ENCODE measurements at places on chromosomes 13 and 19.

DNA sequence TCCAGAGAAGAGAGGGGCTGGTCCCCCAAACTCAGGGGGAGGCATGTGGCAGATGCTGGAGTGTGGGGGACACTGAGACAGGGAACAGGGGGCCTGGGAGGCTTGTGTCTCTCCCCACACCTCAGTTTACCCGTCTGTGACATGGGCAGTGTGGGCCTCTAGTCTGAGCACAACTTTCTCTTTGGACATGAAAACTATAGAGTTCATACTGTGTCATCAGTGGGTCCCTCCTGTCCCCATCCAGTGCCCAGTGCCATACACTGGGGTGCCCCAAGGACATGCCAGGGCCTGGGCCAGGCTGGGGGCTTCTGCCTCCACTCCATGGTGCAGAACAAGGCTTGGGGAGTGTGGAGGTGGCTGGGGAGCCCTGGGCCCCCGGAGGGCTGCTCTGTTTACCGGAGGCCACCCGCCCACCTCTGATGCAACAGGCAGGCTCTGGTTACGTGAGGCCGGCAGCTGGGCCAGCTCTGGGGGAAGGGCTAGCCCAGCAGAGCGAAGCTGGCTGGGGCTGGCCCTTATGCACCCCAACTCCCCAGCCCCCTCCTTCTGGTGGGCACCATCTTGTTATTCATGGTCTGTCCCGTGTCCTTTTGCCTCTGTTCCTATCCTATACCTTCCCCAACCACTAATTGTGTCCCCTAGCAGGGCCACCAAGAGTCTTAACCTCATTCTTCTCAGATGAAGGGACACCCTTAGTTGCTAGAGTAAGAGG is 1.9 kb upstream of the MEF2B start:
- DNase-seq: no peak

DNA sequence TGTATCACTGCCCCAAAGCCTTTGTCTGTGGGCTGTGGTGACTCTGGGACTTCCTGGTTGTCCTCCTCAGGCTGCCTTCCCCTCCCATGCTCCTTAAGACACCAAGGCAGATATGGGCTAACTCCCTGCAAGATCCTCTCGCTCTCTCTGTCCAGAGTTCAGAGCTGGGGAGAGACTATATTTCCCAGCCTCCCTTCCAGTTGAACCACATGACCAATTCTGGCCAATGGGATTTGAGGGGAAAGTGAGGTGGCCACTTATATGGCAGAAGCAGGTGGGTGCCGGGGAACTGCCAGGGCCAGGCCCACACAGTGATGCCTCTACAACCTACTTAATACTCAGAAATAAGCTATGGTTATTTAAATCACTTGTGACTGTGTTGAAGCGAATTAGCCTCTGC is 16.2 kb upstream of the ANGPTL8 start:
- DNase-seq: no peak

DNA sequence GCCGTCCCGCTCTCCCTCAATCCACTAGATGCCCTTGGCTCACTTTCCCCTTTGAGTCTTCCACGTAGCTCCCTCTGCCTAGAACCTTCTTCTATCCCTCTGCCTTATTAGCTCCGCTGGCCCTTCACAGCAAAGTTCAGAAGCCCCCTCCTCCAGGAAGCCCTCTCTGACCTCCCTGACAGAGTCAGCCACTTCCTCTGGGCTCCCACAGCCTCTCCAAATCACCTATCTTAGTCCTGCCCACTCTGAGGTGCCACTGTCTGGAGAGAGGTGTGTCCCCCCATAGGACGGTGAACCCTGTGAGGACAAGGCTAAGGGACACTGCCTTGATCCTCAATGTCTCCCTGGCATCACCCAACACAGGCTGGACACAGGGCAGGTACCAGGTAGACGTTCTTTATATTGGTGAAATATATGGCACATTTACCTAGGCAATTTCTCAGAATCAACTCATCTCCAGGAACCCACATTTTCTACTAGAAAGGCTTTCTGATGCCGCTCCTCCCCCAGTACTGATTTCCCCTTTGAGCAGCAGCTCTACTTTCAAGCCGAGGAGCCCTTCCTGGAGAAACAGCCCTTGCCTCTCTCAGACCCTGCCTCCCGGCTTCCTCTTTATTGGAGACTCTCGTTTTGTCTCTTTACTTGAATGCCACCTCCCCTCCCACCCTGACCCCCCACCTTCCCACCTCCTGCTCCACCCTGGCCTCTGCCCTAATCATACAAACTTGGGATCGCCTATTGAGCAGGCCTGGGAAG is 3.4 kb upstream of the TGFB1 start:
- no peak for DNase-seq

DNA sequence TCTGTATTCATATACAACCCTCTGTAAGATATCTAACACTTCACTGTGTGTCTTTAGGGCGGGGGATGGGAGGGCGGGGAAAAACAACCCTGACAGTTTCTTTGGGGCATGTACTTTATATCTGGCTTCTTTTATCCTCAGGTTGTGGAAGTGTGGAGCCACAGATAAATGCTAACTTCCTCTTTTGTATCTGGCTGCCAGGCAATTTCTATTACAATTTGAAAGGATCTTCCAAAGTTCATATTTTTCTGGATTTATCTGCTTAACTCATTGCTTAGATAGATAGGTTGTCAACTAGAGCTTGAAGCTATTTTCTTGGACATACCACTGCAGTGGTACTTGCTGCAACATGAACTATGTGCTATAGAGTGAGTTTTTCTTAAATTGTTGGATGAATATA is 393.0 kb downstream of the LMO7 start:
- no peak for DNase-seq

DNA sequence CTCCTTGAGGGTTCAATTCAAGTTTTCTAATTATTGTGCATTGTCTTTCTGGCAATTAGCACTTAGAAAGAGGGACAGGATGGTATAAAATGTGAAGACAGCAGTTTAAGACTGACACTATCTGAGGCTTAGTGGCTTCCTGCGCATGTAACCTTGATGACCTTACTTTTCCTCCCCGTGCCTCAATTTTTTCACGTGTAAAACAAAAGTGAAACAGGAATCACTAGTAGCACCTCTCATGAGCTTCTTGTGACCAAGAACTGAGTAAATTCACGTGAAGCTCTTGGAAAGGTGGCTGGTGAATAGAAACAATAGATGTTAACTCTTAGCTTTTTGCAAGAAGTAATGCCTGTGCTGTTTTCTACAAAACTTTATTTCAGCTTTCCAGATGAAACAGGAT is 233.9 kb downstream of the LMO7 start:
- no peak for DNase-seq

- DNase-seq: no peak
Observed at GRCh38 chr13:48251611-48252081, 18.6 kb downstream of the ITM2B start.

DNA sequence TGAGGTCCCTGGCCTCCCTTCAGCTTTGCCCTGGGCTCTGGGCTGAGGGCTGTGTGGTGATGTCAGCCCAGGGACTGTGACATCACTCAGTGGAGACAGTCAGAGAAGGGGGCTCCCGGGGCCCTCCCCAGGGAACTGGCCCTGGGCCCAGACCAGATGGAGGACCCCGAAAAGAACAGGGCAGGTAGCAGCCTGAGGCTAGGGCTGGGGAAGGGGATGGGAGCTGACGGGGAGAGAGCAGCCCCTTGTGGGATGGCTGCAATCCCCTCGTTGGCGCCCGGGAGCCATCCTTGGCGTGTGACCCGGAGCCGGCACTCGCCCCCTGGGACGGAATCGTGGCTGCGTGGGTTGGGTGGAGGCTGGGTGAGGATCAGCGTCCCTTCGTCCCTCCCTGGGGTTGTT is 13.6 kb downstream of the CSNK1G2 start:
- DNase-seq: no peak

GRCh38 chr19:18126097-18126496 is 26.9 kb upstream of the PIK3R2 start:
- no peak for DNase-seq

DNA sequence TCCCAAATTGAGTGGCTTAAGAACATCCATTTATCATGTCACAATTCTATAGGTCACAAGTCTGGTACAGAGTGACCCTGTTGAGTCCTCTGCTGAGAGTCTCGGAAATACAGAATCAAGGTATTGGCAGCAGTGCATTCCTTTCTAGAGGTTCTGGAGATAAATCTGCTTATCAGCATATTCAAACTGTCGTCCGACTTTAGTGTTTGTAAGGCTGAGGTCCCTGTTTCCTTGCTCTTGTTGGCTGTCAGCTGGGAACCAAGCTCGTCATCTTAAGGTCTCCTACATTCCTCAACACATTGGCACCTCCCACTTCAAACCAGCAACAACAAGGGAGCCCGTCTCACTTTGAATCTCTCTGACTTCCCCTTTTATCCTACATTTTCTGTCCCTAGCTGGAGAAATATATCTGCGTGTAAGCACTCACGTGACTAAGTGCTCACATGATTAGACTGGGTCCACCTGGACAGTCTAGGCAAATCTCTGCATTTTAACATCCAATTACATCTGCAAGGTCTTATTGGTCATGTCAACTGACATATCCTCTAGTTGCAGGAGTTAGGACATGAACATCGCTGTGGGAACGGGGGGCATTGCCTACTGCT is 886.8 kb downstream of the PCDH9 start:
- DNase-seq: no peak

- DNase-seq: no peak
Observed at GRCh38 chr13:89061821-89062220, 1390.7 kb downstream of the SLITRK5 start.

DNA sequence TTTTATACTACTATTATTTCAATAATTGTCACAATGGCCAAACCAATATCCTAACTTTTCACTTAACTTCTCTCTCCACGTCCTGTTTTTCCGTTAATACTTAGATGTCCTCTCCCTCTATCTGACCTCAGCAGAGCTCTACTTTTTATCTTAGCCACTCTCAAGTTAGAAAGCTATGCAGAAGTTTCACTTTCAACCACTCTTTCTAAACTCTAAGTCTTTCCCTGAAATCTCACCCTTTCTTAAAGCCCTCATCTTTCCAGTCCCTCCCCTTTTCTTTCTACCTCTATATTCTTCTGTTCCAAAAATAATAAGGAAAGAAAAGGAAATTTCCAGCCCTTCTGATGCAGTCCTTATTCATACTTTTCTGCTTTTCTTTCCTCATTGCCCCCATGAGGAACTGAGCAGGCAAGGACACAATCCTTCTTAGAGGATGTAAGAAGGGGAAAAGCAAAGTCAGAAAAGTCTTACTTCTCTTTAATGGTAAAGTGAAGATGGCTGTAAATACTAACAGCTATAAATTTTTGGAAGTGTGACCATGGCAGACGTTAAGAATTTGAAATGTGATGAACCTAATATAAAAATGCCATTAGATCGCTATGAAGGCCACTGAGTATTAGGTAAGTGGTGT is 23.0 kb downstream of the FAM216B start:
- DNase-seq: no peak

- no peak for DNase-seq
Observed at GRCh38 chr13:61030445-61030844, 385.2 kb downstream of the PCDH20 start.

DNA sequence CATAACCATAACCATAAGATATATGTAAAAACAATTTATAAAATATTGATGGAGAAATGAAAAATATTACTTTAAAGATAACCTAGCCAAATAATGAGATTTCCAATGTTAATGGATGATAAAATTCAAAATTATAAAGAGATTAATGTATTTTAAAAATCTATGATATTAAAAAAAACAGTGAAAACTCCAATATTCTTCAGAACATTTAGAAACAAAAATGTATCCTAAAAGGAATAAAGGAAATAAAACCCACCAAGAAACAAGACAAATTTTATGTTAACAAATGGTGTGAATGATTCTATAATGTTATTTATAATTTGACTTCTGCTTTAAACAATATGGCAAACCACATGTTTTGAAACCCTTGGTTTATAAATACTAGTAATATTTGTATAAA is 1587.8 kb downstream of the PCDH9 start:
- no peak for DNase-seq

- no peak for DNase-seq
Observed at GRCh38 chr13:110297766-110298504, 9.0 kb downstream of the COL4A1 start.

DNA sequence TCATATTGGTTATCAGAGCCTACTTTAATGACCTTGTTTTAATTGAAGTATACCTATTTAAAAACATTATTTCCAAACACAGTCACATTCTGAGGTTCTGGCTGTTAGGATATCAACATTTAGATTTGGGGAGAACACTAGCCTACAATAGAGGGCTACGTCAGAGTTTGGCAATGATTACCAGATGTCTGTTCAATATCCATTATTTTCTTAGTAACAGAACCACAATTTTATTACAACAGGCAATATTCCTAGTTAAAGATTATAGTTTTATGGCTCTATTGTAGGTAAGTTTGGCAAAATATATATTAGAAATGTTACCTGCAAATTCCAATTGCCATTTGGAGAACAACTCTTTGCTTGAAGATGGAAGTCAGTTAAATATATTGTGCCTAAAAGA is 1163.1 kb upstream of the MIR17HG start:
- no peak for DNase-seq

GRCh38 chr19:29966588-29967249 is 24.7 kb downstream of the URI1 start:
- no peak for DNase-seq

GRCh38 chr13:21744149-21744548 is 73.3 kb downstream of the FGF9 start:
- no peak for DNase-seq

GRCh38 chr19:6393983-6394412 is 1.0 kb upstream of the GTF2F1 start:
- no peak for DNase-seq

DNA sequence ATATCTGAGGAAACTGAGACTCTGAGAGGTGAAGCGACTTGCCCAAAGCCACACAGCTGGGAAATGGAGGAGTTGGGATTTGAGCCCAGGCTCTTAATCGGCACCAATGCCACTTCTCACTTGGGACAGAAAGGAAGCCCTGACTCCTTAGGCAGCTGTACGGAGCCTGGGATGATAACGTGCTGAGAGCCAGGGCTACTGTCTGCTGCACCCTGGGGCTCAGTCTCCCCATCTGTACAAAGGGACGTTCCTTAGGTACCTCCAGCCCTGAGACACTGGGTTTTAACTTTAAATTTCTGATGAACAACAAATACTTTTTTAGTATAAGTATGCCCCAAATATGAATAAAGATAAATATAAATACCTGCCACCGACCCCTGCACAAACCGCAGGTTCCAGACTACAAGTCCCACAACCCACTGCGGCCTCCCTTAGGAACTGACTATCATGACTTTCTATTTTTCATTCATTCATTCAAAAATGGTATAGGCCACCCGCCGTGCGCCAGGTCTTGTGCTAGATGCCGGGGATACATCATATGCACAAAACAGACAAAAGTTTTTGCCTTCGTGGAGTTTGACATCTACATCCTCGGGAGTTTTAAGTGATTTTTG is 776 bp upstream of the NCLN start:
- no peak for DNase-seq

- no peak for DNase-seq
Observed at GRCh38 chr19:48216933-48217332, 38.8 kb downstream of the CARD8 start.

GRCh38 chr19:49461656-49462055 is 8.6 kb downstream of the ALDH16A1 start:
- no peak for DNase-seq
